ENCODE measurements at places on chromosomes 3 and 15.
A peak's percentile ranks its signal among the peaks of the same experiment; 100 is the strongest.

- DNase-seq: no peak
Measured at GRCh38 chr3:123267821-123268220, 66.1 kb downstream of the SEC22A start.

DNA sequence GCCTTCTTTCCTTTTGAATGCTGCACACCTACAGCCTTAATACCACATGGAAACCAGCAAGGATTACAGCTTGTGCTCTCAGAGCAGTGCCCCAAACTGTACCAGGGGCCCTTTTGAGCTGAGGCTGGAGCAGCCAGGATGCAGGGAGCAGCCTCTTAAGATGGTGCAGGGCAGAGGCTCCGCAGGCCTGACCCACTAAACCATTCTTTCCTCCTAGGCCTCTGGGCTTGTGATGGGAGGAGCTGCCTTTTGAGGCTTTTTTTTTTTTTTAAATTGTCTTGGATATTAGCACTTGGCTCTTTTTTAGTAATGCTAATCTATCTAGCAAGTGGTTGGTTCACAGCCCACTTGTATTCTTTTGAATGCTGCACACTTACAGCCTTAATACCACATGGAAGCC is 37.7 kb downstream of the PFN2 start:
- DNase-seq: no peak

- DNase-seq: no peak
Measured at GRCh38 chr3:189724356-189724755, 93.2 kb downstream of the TP63 start.

DNA sequence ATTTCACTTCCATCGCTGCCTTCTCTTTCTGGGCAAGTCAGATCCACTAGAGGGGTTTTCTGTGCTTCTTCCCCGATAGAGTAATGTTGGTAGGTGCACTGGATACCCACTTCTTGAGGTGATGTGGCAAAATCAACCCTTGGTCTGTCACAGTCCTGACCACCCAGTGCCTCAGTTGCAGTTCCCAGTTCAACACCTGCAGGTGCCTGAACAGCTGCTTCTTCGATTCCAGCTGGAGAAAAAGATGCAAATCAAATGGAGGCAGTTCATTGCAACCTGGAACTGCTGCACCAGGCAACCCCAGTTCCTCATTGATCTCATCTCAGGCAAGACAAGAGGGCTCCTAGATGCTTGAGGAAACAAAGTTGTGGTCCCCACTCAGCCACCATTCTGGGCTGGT is 186.6 kb downstream of the UBE2E2 start:
- no peak for DNase-seq

- no peak for DNase-seq
Measured at GRCh38 chr15:100929641-100930042, 10.5 kb downstream of the LRRK1 start.

- no peak for DNase-seq
Measured at GRCh38 chr15:62912808-62913207, 129.7 kb upstream of the TPM1 start.

DNA sequence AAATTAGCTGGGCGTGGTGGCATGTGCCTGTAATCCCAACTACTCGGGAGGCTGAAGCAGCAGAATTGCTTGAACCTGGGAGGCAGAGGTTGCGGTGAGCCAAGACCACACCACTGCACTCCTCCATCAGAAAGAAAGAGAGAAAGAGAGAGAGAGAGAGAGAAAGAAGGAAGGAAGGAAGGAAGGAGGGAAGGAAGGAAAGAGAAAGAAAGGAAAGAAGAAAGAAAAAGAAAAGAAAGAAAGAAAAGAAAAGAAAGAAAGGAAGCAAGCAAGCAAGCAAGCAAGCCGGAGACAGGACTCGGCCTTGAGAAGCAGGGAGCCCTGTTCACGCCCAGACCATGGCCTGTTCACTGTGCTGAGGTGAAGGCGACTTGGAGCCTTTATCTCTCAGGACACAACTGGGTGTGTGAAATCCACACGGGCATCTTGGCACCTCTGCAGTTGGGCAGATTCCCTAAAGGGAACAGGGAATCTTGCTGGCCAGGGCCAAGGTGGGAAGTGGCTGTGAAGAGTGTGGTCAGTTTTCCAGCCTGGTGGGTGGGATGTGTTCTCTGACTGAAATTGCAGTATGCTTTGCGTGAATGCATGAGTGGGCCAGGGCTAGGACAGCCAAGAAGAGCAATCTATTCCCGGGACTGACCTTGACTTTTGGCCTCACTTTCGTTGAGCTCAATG is 90.3 kb downstream of the CORO2B start:
- no peak for DNase-seq

- no peak for DNase-seq
Measured at GRCh38 chr3:16468336-16469098, 45.0 kb downstream of the RFTN1 start.

GRCh38 chr3:129984125-129984524 is 9.6 kb downstream of the TRH start:
- no peak for DNase-seq

DNA sequence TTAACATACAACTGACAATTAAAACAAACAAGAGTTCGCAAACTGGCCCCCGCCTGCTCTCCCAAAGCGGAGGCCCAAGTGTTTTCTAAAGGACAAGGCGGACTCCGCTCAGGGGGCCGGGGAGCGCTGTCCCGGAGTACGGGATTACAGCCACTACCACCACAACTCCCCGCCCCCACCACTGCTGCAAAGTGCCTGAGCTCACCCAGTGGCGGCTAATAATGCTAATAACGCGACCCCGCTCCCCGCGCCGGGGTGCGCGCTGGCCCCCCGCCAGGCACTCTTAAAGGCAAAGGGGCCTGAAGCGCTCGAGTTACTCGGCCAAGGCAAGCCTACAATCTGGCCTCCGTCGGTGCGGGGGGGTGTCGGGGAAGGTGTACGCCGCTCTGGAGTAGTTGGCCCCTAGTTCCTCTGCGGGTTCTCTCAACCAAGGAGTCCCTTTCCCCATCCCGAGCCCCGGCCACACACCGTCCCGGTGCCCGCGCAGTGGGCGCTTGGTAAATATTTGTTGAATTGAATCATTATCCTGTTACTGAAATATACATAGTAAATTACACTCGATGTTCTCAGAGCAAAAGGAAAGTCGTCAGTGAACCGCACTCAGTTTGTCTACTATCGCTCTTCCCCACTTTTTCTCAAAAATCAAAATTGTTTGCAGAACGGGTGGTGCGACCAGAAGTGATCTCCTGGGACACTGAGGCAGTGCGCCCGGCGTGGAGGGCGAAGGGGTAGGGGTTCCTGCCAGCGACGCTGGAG is 827 bp downstream of the WNT5A start:
- DNase-seq: peak; percentile 80

GRCh38 chr3:146387566-146387965 is 81.8 kb downstream of the PLSCR2 start:
- no peak for DNase-seq

DNA sequence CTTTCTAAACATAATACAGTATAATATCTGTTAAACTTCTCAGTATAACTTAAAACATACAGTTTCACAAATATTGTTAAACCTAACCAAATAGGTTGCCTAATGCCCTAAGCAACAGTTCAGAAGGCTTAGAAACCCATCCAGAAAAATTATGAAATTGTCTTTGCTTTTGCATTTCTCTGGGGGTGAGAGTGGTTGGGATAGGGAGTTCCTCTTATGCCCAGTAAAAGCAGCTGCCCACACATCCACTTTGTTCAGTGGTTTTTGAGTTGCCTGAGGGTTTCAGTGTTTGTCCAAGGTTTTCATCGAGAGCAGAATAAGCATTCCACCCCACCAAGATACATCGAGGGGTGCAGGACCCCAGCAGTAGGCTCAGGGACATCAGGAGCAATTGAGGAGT is 179.4 kb downstream of the CDIN1 start:
- no peak for DNase-seq

GRCh38 chr3:128569756-128570155 is 76.8 kb upstream of the GATA2 start:
- DNase-seq: no peak

- DNase-seq: no peak
Measured at GRCh38 chr15:27831384-27832236, 267.5 kb downstream of the OCA2 start.

DNA sequence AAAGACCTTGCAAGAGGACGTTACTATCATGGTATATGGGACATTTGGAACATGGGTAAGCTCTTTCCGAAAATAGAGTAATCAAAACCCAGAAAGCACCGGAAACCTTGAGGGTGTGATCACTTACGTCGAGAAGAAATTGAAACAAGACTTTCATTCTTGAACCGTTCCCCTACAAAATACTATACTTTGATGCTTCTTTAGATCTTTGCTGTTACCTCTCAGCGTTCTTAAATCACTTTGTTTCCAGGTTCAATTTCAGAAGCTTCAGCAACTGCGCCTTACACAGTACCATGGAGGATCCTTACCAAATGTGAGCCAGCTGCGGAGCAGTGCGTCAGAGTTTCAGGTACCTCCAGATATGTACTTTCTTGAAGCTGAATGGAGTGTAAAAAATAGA is 10.1 kb downstream of the CRTC3 start:
- DNase-seq: no peak

GRCh38 chr3:52083556-52084087 is 27.3 kb upstream of the DUSP7 start:
- no peak for DNase-seq

GRCh38 chr3:20909511-20909910 is 723.5 kb upstream of the SGO1 start:
- DNase-seq: no peak

DNA sequence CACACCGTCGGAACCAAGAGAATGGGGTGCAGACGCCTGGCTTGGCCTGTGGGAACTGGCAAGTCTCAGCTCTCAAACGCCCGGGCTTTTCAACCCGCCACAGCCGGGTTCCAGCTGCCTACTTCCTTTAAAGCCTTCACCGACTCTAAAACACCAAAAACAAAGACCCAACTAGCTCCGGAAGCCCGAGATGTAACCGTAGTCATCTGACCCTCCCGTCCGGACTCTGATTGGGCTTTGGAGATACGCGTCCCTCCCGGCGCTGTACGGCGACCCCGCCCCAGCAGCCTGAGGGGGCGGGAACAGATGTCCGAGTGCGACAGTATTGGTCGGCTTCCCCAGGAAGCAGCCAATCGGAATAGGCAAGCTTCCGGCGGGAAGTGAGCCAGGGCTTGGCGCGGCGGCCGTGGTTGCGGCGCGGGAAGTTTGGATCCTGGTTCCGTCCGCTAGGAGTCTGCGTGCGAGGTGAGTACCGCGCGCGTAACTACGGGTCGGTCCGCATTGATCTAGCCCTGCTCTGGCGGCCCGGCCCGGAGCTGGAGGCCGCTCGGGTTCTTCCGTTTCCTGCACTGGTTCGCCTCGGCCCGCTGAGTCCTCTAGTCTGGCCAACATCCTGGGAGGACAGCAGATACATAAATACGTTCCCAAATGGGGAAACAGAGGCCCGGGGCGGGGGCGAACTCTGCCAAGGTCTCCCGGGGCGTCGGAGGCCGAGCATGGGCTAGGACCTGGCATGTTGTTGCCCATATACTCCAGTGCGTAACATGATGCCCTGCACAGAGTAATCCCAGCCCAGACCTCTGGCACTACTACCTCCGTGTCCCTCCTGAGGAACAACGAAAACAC is at the start of gene BLM:
Gene BLM, plus strand, starts transcription at position 371 of the 846 bp plus-strand sequence. CDS start 30,047 bp downstream, outside the sequence.
- DNase-seq: peak; percentile 97

DNA sequence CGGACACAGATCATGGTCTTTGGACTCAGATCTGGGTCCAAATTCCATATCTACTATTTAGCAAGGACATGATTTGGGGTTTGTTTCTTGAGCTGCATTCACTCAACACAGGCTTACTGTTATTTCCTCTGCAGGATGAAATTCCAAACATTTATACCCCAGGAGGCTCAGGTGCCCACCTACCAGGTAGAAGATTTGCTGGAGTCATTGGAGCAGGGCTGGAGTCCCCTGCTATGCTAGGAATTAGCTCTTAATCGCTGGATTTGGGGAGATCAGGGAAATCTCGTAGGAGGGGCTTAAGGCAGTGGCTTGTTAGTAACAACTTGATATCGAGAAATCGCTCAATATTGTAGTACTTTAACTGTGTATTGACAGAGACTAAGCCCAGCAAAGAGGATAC is 193.0 kb downstream of the IL20RB start:
- DNase-seq: no peak

GRCh38 chr3:128585189-128585588 is 65.4 kb downstream of the RPN1 start:
- no peak for DNase-seq

- DNase-seq: no peak
Measured at GRCh38 chr15:68204776-68205557, at the start of gene CALML4. CALML4 (minus strand) TSS chr15:68205332; CDS start chr15:68205247, 85 bp downstream.

GRCh38 chr15:52071570-52071969 is 41.0 kb downstream of the BCL2L10 start:
- DNase-seq: no peak

DNA sequence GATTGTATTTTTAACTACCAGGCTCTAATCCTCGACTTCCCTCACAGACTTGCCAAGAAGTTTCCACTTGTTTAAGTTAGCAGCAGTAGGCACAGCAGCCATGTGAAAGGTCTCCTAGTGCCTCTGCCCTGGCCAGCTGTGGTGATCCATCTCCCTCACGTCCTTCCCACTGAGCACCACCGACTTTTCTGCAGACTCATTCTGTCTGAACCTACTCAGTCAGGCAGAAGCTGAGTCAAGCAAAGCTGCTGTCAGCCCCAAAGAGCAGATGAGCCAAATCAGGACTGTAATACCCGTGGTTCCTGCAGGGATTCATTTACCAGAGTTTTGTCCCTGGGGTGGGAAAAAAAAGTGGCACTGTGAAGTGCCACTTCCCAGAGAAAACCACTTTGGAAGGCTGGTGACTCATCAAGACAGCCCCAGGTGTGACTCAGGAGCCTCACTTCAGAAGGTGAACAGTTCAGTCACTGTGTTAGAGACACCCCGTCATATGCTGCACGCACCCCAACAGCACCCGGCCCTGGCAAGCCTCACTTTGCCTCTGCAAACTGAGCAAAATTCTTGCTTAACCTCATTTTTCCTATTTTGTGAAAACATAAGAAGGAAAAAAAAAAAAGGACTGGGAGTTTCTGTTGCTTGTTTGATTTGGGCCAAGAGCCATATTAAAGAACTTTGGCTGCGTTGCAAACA is 76.0 kb downstream of the WWTR1 start:
- peak; percentile 79 for DNase-seq

DNA sequence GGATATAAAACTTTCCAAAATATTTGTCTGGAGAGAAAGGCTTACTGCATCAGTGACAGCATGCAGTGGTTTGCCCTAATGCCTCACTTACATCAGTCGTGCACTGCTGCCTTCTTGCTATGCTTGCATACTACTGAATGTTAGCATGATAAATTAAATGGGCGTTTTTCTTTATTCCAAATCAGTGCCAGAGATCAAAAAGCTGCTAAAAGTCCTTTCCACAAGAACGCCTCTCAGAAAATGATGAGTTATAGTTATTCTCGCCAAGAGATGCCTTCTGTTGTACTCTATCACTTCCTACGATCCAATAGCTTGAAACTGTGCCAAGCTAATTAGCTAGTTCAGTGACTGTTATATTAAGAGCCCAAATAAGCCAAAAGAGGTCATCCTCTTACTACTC is 345.8 kb upstream of the ROBO2 start:
- DNase-seq: no peak
